ENCODE measurements at places on chromosomes 13 and 19.

GRCh38 chr19:28543244-28543776 lies 669.6 kb downstream of the UQCRFS1 start:
- no peaks in the 10 kb centered on the region for H3K4me1 ChIP-seq
- no peak overlapping the region for H3K27ac ChIP-seq
- DNase-seq: no peak
- no peaks in the 10 kb centered on the region for H3K36me3 ChIP-seq
- no peak overlapping the region for H3K4me3 ChIP-seq

DNA sequence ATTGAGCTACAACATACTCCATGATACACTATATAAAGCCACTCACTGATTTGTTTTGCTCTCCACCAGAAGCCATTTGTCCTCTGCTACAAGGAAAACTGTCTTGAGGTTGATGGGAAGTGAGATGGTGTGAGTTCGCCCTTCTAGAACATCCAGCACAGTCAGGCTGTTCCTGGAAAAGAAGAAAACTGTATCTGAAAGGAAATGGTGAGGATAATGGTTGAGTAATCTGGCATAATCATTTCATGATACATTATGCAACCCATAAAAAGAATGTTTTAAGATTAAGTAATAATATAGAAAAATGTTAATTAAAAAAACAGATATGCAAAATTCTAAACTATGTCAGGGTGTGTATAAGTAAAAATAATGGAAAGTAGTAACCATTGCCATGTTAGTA lies 233.9 kb downstream of the RGCC start:
- peaks cover 8% of the 10 kb centered on the region for H3K36me3 ChIP-seq
- H3K4me1 ChIP-seq: peaks cover 13% of the 10 kb centered on the region
- DNase-seq: no peak
- no peak overlapping the region for H3K27ac ChIP-seq
- H3K27me3 ChIP-seq: no peaks in the 10 kb centered on the region

- no peaks in the 10 kb centered on the region for H3K27me3 ChIP-seq
- no peak for DNase-seq
- no peak overlapping the region for H3K4me3 ChIP-seq
- no peaks in the 10 kb centered on the region for H3K36me3 ChIP-seq
- no peak overlapping the region for H3K27ac ChIP-seq
Observed at GRCh38 chr19:42028304-42029216, 34.5 kb upstream of the ATP1A3 start.

DNA sequence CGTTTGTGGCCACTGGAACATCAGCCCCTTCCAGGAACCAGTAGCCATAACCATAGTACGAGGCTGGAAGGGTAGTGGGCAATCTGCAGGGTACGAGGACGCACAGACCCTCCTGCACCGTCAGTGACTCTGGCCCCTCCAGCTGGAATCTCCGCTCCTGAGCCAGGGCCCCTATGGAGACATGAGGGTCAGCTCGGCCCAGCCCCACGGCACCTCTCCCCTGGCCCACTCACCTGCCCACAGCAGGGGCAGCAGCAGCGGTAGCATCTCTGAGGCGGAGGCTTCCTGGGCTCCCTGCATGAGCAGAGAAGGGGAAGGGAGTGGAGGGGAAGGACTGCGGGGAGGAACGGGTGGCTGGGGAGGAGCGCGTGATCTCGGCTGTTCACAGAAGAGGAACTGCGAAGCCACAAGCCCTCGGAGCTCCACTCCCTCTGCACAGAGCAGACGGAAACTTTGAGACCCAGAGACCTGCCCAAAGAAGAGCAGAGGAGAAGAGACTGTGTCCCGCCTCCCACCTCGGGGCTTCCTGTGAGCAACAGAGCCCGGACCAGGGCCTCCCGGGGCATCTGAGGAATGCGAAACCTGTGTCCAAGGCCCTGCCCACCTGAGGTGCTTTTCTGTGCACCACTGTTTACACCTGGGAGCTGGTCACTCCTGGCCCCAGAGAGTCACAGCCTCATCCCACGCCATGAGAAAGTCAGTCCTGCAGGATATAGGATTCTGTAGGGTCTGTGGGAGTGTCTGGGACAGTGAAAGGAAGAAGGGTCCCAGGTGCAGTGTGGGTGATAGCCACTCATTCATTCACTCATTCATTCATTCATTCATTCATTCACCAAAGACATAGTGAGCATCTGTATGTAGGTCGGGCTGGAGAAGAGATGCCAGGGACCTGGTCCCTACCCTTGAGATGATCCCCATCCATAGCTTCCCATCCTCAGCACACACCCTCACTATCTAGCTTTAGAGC lies at the start of gene SIGLEC6:
TSS of gene SIGLEC6 (minus strand) at position 322 of the 967 bp plus-strand sequence. CDS start at position 300, 22 bp downstream.
- H3K36me3 ChIP-seq: no peaks in the 10 kb centered on the region
- H3K27ac ChIP-seq: no peak within 1 kb of the TSS
- H3K27me3 ChIP-seq: no peaks in the 10 kb centered on the region
- no peaks in the 10 kb centered on the region for H3K4me1 ChIP-seq
- no peak within 1 kb of the TSS for H3K4me3 ChIP-seq

DNA sequence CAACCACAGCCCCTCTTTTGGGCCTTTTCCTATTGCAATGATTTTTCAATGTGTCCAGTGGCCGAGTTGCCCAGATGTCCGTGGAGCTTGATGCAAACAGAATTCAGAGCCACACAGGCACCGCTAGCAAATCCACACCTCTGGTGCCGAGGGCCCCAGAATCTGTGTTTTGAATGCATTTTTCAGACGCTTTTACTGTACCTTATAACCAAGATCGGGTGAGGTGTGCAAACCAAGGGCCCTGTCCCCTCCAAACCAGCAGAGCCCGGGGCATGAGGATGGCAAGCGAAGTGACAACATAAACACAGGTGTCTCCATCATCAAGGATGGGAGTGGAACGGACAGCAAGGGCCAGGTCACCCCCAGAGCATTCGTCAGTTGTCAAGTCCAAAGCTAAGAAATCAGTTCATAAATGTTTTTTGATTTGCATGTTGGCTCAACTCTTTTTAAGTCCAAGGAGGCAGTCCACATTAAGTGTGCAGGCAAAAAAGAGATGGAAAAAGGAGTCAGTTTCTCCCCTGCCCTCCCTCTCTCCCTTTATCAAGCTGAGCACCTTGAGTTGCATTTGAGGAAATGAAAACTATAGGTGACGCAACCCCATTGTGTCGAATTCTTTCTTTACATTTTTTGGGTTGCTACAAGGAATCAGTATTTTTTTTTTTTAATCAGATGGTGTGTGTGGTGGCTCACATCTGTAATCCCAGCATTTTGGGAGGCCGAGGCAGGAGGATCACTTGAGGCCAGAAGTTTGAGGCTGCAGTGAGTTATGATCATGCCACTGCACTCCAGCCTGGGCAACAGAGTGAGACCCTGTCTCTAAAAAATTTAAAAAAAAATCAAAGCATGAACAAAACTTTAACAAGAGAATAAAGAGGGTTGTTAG lies 2.9 kb downstream of the CCDC8 start:
- H3K4me1 ChIP-seq: peaks cover 8% of the 10 kb centered on the region
- H3K27ac ChIP-seq: no peak overlapping the region
- DNase-seq: no peak
- H3K4me3 ChIP-seq: no peak overlapping the region
- peaks cover 72% of the 10 kb centered on the region for H3K27me3 ChIP-seq

DNA sequence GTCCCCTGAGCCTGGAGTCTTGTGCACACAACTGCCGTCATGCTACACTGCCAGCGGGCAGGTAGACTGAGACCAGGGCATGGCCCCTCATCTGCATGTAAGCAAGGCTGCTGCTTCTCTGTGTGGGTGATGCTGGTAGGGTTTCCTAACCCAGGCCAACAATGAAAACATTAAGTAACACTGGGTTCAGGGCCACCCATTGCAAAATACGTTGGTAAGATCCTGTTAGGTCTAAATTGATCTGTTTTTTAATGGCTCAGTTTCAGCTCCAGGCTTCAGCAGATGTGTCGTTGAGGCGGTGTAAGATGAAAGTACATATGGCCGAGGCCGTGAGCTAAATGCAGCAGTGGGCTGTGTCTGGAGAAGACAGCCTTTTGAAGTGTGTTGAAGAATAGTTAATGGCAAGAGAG lies 383.4 kb downstream of the IRS2 start:
- H3K4me1 ChIP-seq: no peaks in the 10 kb centered on the region
- no peaks in the 10 kb centered on the region for H3K27me3 ChIP-seq
- no peak for DNase-seq
- no peak overlapping the region for H3K27ac ChIP-seq
- no peak overlapping the region for H3K4me3 ChIP-seq
- no peaks in the 10 kb centered on the region for H3K36me3 ChIP-seq

GRCh38 chr13:46804391-46804815 lies 7.4 kb upstream of the ESD start:
- H3K4me3 ChIP-seq: no peak overlapping the region
- no peaks in the 10 kb centered on the region for H3K27me3 ChIP-seq
- H3K36me3 ChIP-seq: no peaks in the 10 kb centered on the region
- DNase-seq: no peak

GRCh38 chr19:4012092-4012974 lies 4.8 kb downstream of the PIAS4 start:
- no peak overlapping the region for H3K4me3 ChIP-seq
- H3K27me3 ChIP-seq: no peaks in the 10 kb centered on the region
- peak overlapping the region; percentile 42 for H3K27ac ChIP-seq
- H3K4me1 ChIP-seq: peaks cover 76% of the 10 kb centered on the region

DNA sequence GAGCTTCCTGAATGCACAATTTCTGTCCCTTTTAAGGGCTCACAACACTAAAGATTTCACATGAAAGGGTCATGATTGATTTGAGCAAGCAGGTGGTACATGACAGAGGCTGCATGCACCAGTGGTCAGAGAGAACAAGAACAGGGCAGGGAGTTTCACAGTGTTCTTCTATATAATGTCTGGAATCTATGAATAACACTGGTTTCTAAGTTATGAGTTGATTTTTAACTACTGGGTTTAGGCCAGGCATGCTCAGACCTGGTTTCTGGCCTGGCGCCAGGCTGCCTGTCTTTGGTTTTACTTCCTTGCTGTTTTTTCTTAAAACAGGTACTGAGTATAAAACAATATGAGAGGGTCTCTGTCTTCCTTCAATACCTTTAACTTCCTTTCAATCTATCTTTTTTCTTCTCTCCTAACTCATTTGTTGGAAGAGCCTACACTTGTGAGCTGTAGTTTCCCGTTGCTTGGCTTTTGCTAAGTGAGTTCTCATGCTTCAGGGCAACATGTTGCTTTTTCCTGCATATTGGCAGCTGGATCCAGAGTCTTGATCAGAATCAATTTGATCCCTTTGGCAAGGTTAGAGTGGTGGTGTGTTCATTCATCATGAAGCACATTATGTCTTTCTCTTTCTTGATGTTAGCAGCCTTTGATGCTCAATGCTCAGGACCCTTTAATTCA lies 38.5 kb upstream of the FGF14 start:
- no peak for DNase-seq
- H3K27me3 ChIP-seq: no peaks in the 10 kb centered on the region
- no peaks in the 10 kb centered on the region for H3K4me1 ChIP-seq

- no peaks in the 10 kb centered on the region for H3K4me1 ChIP-seq
- H3K4me3 ChIP-seq: no peak overlapping the region
- H3K36me3 ChIP-seq: no peaks in the 10 kb centered on the region
- DNase-seq: peak; percentile 16
- no peaks in the 10 kb centered on the region for H3K27me3 ChIP-seq
Observed at GRCh38 chr13:80618781-80619180, 277.9 kb upstream of the SPRY2 start.

DNA sequence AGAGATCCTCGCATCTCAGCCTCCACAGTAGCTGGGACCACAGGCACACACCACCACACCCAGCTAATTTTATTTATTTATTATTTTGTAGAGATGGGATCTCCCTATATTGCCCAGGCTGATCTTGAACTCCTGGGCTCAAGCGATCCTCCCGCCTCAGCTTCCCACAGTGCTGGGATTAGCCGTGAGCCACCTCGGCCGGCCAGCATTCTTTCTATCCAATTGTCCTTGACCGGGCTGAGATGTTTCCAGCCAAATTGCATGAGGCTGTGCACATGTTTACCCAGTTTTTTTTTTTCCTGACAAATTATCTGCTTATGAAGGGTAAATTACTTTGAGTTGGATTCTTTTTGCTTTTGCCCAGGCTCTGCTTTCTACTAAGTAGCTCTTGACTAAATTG lies 28.2 kb downstream of the UNC13A start:
- H3K27ac ChIP-seq: no peak overlapping the region
- no peak overlapping the region for H3K4me3 ChIP-seq
- DNase-seq: no peak

DNA sequence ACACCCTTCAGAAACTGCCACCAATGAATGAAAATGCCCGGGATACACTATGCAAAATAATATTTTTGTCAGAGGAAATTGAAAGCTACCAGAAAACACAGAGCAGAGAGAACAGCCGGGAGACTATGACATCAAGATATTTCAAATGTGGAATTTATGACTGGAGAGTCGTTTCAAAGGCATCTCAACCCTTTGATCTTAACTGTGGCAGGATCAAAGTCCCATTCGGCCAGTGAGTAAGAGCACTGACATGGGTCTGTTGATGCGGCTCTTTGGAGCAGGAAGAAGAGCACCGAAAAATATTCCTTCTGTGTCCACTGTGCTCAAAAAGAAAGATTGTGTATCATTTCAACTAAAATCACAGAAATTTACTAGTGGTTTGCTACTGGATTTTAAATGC lies 201.9 kb downstream of the RFC3 start:
- H3K27me3 ChIP-seq: no peaks in the 10 kb centered on the region
- DNase-seq: no peak
- H3K27ac ChIP-seq: no peak overlapping the region

GRCh38 chr19:3684817-3685410 lies 15.4 kb downstream of the PIP5K1C start:
- peaks cover 5% of the 10 kb centered on the region for H3K4me1 ChIP-seq
- no peaks in the 10 kb centered on the region for H3K27me3 ChIP-seq
- no peak overlapping the region for H3K4me3 ChIP-seq
- no peak for DNase-seq
- H3K36me3 ChIP-seq: no peaks in the 10 kb centered on the region

- no peaks in the 10 kb centered on the region for H3K27me3 ChIP-seq
- no peak overlapping the region for H3K4me3 ChIP-seq
- no peaks in the 10 kb centered on the region for H3K4me1 ChIP-seq
- H3K27ac ChIP-seq: no peak overlapping the region
Observed at GRCh38 chr19:34408411-34408810, 4.2 kb downstream of the PDCD2L start.

DNA sequence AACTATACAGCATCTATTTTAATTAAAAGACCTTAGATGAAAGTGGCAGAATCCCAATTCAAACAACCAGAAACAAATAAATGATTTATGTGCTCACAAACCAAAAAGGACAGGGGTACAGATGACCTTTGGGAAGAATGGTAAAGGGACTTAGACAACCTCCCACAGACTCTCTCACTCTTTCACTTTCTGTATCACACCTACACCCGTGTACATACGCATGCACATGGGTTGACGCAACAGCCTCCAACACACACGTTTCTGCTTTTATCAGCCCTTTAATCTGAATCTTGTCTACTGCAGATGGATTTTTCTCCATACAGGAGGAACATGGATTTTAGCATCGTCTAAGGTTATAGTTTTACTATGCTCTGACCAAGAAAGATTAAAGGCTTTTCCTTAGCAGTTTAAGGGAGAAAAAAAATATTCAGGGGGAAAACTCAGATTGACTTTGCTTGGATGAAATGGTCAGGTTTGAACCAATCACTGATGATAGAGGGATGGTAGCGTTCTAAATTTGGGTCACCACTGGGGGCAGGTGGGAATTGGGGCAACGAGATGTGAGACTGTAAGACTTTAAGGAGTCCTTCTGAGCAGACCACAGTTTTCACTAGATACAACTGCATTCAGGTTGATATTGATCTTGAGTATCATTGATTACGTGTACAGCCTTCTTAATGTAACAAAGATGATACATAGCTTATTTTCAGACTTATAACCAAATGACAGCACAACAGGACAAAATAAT lies 166.1 kb downstream of the ITGBL1 start:
- H3K27me3 ChIP-seq: no peaks in the 10 kb centered on the region
- H3K4me3 ChIP-seq: no peak overlapping the region
- H3K36me3 ChIP-seq: no peaks in the 10 kb centered on the region
- H3K27ac ChIP-seq: no peak overlapping the region

GRCh38 chr13:109906976-109907375 lies 120.6 kb upstream of the IRS2 start:
- H3K4me3 ChIP-seq: no peak overlapping the region
- DNase-seq: no peak
- H3K27ac ChIP-seq: no peak overlapping the region
- no peaks in the 10 kb centered on the region for H3K27me3 ChIP-seq
- H3K4me1 ChIP-seq: no peaks in the 10 kb centered on the region
- no peaks in the 10 kb centered on the region for H3K36me3 ChIP-seq

Data from gastrocnemius medialis (tissue), 4 donors.